PC-3 (cell line): ENCODE measurements at places on chromosomes 5 and 9. TPM values are rescaled to one million over a fixed set of nuclear protein-coding genes. Genes with fewer than 3 reads are reported as not detected.

DNA sequence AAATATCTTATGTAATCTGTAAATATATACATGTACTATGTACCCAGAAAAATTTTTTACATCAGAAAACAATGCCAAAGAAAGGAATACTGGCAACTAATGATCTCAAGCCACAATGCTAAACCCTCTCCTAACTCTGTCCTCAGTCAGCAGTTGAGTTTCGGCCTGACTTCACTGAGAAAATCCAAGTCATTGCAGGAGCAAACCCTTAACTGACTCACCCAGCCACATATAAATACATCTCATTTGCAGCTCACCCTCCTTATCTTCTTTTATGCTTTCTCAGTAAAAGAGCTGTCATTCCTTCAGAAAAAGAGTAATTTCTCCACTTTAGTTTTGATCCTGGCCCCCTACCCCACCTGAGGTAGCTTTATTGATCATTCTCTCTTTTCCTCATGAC is 46.1 kb upstream of the TMED7 start:
- DNase-seq = no peak

GEMIN5 gene
- total RNA-seq = 19.8 and 28.2 TPM in 2 replicates

GRCh38 chr9:8724284-8725018 is 924.9 kb upstream of the DMAC1 start:
- DNase-seq = no peak

DNA sequence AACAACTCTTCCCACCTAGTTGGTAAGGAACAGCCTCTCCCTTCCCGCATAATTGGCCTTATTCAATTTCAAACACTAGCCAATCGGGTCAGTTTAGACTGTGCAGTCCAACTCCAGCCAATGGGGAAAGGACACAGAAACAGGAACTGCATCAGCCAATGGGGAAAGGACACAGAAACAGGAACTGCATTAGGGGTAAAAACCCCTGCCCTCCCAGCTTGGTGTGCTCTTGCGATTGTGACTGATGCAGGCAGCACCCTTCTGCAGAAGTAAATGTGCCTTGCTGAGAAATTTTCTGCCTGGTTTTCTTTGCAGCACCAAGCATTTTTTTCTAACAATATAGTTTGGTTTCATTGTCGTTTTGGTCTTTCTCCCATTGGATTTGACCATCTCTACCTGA is 8.5 kb upstream of the GLT6D1 start:
- no peak for DNase-seq
